SHP77 treated with DMSO at 0.1 percent for 48 hours (cell line): ENCODE measurements at places on chromosomes 6 and 20.

DNA sequence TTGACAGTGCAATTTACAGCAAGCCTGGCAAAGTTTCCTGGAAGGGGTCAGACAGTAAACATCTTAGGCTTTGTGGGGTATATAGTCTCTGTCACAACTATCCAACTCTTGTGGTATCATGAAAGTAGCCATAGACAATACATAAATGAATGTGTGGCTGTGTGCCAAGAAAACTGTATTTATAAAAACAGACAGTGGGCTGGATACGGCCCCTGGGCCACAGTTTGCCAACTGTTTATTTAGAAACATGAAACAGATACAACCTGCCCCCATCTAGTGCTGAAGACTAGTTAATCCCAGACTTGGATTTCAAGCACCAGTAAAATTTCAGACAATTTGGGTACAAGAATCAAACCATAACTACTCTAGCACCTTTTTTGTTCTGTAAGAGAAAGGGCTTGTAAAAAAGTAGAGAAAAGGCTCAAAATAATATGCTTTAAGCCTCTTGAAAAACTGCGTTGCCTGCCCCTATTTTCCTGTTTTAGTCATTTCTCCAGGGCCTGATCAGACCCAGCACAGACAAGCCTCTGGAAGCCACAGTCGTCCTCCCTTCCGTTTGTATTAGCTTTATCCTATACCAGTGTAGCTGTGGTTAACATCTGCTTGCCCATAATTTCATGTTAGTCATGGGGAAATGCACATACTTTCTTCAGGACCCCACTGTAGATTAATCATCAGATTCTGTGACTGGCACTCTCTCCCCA is 30.8 kb downstream of the JAG1 start:
- no peak for DNase-seq

DNA sequence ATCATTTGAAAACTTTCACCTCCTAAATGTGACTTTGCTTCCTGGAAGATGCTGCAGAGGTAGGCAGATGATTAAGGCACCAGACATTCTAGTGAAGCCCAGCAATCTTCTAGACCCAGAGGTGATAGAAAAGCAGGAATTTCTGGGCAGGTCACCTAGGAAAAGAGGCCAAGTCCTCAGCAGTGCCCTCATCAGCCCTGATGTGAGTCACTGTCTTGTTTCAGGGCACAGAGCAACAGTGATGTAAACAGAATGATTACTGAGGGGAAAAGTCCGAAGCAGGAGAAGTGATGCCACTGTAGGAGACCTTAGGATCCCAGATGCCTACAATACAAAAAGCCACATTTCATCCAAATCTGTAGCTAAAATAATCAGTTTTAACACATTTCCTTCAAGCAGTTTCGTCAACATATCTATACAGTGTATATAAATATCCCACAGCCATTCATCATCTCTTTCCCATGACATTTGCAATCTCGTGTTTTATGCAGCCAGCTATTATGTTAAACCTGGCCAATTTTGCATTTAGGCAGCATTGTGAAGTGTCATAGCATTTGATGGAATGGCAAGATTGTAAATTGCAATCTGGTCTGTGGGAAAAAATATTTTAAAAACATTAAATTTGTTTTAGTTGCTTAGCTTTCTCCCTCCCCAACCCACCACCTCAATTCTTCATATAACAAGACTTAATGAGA is 401.2 kb upstream of the RNF217 start:
- no peak for DNase-seq

- peak; percentile 57 for DNase-seq
Observed at GRCh38 chr6:3159805-3160781, 2.7 kb upstream of the TUBB2A start.

GRCh38 chr6:28340310-28341095 is 4.6 kb upstream of the ZSCAN31 start:
- DNase-seq, result no peak

DNA sequence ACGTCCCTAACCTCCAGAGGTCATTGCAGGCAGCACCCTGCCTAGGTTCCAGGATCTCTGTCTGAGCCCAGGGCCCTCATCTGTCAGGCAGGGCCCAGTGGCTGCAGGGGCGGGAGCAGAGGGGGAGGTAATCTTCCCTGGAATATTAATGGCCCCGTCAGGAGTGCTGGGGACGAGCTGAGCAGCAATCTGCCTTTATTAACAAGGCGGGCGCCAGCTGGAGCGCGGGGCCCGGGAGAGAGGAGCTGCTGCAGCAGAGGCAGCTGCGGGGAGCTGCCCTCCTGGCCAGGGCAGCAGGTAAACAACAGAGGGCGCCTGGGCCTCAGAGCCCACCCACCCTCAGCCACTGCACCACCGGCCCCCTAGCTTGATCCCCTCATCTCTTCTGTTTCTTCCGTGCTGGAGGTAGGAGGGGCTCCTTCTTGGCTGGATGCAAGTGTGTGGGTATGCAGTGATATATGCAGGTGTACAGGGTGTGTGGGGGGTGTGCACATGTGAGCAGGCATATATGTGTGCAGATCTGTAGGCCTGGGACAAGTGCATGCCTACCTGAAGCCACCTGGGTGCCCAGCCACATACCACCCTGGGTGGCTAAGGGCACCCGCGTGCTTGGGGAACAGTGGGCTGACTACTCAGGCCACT is 131.8 kb upstream of the MLN start:
- DNase-seq, result peak; percentile 15

- no peak for DNase-seq
Observed at GRCh38 chr20:51532577-51533191, 9.8 kb downstream of the NFATC2 start.

DNA sequence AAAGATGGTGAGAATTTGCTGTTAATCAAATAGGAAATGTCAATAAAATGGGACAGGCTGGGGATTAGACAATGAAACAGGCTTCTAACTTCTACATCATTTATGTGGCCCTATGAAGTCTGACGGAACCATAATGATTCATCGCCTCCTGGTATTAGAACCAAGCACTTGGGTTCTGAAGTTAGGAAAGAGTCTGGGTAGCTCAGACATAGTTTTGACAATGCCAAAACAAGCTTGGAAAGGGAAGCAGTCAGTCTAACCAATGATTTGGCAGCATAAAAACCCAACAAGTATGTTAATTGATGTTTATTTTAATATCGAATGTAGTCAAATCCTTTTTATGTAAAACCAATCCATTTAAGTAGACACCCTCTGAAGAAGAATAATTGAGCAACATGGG is 160.8 kb upstream of the RSPO3 start:
- no peak for DNase-seq

GRCh38 chr6:160374836-160375560 is 26.8 kb downstream of the SLC22A3 start:
- DNase-seq, result no peak

- no peak for DNase-seq
Observed at GRCh38 chr6:133501675-133502270, 260.6 kb downstream of the EYA4 start.

DNA sequence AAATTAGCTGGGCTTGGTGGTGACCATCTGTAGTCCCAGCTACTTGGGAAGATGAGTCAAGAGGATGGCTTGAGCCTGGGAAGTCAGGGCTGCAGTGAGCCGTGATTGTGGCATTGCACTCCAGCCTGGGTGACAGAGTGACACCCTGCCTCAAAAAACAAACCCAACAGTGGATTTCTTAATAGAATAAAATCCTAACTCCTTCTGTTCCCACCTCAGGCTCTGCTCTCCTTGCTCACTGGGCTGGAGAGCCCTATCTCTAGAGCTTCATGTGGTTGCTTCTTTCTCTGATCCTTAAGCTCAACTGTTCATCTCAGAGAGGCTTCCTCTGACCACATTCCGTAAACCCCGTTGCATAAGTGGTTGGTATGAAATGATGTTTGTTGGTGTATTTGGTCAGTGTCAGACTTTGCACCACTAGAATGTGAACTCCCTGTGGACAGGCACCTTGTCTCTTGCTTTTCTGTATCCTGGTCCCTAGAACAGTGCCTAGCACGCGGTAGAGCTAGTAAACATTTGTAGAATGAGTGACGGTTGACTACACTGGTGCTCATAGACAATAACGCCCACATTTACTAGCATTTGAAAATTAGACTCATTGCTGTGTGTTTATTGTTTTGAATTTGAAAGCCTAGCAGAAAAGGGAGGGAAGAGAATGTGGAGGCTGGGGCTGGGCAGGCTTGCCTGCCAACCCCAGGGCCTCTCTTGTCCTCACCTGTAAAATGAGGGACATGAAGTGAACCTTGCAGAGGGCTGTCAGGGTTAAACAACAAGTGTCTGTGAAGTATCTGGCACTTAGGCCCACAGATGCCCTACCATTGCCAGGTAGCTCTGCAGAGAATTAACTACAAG is 4.2 kb downstream of the MAPRE1 start:
- no peak for DNase-seq

DNA sequence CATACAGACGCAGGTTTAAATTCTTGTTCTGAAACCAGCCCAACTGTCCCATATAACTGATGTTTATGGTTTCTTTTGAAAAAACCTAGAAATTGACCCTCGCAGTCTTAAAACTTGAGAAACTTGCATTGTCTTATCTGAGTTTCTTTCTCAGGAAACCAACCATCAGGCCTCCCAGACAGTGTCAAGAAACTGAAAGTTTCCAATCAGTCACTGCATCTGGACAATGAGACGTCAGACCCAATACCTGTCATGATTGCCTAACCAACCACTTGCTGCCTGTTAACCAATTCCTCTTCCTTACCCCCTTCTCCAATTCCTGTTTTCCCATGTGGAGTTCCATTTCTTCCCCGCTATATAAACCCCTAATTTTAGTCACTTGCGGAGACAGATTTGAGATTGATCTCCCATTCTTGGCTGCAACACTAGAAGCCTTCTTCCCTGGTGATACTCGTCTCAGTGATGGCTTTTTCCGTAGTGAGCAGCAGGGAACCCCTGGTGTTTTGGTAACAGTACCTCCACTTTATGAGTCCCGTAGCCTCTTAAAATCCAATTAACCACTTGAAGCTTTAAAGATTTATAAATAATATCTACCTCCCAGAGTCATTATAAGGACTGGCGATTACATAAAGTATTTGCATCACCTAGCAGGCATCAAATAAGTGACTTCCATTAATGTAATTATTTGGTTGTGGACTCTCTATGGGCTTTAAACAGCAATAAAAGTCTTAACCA is 49.3 kb downstream of the GPR63 start:
- no peak for DNase-seq

DNA sequence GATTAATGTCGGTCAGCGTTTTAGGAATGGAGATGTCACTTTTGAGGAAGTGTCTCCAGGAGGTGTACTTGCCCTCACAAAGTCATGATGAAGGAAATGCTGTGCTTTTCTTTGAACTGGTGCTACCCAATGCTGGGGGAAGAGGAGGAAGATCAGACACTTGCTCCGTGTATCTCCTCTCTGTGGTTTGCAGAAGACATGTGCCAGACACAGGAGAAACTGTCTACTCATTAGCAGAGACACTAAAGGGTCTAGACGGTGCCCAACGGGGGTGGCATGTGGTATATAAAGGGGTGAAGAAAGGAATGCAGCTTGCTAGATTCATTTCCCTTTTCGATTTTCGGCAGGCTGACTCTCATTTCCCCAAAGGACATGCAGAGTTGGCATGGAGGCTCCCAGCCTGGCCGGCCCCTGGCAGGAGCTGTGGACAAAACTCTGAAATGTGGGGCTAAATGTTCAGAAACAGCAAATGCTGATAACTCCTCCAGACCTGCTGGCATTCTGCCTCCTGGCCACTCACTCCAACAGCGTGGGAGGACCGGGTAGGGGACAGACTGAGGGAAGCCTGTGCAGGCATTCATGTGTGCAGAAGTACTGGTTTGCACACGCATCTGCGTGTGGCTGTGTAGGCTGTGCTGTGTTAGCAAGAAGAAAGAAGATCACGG is 59.6 kb upstream of the QKI start:
- no peak for DNase-seq

DNA sequence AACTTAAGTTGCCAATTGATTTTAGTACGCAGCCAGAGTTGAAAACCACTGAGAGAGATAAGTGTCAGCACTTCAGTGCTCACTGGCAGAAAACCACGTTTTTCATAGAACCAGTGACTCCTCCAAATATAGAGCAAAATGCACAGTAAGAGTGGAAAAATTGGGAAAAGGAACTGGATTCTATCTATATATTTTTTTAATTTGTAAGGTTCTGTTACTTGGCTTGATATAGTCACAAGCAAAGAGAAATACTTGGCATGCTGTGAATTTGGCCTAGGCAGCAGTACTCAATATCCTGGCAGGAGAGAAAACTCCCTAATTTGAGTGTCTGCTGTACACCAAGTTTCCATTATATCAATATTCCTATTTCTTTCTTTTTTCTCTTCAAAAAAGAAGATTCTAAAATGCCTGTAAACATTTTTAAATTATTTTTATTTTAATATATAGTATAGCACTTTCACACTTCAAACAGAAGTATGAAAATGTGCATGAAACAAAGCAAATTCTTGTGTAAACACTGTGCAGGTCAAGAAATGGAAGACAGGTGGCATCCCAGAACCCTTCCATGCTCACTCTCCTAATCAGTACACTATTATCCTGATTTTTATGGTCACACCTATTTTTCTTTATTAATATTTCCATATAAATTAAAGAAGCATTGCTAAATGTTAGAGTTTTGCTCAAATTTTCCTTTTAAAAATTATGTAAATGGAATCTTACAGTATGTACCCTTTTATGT is 561.8 kb upstream of the RNF217 start:
- DNase-seq, result no peak

GRCh38 chr6:154154389-154154967 is 115.4 kb downstream of the OPRM1 start:
- peak; percentile 19 for DNase-seq

DNA sequence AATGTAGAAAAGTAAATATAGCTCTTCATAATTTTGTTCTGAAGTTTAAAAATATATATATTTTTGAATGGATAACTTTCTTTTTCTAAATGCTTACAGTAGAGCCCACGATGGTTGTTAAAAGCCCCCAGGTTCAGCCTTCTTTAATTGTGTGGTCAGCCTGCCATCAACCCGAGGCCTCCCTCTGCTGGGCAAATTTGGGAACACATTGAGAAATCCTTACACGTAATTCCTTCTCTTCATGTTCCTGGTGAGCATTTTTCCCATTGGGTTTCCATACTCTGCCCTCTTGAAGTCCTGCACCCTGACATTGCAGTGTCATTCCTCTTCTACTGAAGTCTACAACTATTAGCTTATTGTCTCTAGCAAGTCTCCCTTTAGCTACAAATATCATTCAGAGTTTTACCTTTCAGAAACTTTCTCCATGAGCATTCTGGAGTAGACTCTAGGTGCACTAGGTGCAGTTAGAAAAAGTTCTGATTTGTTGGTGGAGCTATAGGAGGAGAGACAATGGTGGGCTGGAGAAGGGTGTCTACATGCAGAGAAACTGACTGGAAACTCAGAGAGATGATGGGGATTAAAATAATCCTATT is 40.6 kb downstream of the TRIM38 start:
- DNase-seq, result peak; percentile 26
